ENCODE measurements at places on chromosomes 1 and 21.

- DNase-seq: no peak
These were observed 51.6 kb upstream of the HAO2 start for GRCh38 chr1:119316870-119317416.

- no peak for DNase-seq
These were observed 18.8 kb downstream of the UCK2 start for GRCh38 chr1:165845992-165846748.

DNA sequence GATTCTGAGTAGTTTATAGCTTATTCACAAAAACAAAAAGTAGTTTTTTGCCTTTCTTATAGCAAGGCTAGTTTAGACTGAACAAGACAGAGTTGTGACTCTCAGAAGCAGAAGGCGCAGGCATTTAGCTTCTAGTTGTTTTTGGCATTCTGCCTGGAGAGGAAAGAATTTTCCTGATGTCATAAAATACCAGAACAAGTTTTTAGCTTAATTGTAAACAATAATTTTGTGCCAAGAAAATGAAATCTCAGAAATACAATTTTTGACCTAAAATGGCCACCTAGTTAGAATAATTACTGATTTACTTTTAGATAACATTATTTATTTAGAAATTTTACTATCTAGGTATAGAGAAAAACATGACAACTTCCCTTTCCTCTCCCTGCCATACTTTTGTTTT, 1.0 kb downstream of the DNAJB4 start:
- no peak for DNase-seq

DNA sequence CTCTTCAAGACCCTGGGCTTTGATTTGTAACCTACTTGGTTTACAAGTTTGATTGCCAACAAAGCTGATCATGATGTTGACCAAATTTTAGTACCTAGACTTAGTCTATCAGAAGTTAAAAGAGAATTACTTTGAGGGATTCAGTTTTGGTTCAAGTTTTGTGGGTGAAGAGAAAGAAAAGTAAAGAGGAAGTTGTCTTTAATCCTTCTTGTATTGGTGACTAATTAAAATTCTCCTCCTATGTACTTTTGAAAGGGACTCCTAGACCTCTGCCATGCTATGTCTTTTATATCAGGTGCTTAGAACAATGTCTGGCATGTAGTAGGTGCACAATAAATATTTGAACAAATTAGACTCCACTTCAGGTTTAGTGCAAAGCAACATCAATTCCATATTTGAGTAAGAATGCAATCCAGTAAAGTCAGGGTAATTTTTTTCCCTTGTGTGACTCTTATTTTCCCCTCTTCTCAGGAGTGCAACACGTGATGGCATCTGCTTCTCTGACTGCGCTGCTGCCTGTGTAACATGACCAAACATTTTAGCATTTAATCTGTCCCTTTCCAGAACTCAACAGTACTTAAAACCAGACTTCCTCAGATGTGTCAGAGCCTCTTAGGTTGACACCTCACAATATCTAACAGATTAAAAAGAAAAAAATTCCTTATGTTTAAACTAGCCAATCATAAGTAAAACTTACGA, 41.1 kb upstream of the KCNQ4 start:
- DNase-seq: no peak

DNA sequence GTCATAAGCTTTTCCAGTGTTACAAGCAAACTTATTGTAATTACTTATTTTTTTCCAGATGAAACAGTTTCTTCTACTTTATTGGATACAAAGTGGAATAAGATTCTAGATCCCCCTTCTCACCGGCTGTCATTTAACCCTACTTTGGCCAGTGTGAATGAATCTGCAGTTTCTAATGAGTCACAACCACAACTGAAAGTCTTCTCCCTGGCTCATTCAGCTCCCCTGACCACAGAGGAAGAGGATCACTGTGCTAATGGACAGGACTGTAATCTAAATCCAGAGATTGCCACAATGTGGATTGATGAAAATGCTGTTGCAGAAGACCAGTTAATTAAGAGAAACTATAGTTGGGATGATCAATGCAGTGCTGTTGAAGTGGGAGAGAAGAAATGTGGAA, 95.5 kb downstream of the ZFYVE9 start:
- DNase-seq: no peak

All from activated CD4-positive, alpha-beta T cell treated with anti-CD3 and anti-CD28 coated beads for 24 hours (primary cell).